Occipital lobe (tissue), 3 donors: ENCODE measurements at places on chromosomes 11 and 22.

- no peak for DNase-seq
Measured at GRCh38 chr11:120344302-120345004, 8.2 kb downstream of the ARHGEF12 start.

DNA sequence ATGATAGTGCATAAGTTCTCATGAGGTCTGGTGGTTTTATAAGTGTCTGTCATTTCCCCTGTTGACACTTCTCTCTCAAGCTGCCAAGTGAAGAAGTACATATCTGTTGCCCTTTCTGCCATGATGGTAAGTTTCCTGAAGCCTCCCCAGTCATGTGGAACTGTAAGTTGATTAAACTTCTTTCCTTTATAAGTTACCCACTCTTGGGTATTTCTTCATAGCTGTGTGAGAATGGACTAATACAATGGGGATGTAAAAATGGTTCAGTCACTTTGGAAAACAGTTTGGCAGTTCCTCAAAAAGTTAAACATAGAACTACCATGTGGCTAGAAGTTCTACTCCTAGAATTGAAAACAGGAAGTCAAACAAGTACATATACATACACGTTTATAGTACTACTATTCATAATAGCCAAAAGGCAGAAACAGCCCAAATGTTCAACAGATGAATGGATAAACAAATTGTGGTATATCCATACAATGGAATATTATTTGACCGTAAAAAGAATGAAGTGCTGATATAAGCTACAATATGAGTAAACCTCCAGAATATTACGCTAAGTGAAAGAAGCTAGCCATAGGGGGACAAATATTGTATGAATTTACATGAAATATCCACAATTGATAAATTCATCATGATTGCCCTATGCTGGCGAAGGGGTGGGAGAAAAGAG, 16.0 kb upstream of the DKK3 start:
- no peak for DNase-seq

DNA sequence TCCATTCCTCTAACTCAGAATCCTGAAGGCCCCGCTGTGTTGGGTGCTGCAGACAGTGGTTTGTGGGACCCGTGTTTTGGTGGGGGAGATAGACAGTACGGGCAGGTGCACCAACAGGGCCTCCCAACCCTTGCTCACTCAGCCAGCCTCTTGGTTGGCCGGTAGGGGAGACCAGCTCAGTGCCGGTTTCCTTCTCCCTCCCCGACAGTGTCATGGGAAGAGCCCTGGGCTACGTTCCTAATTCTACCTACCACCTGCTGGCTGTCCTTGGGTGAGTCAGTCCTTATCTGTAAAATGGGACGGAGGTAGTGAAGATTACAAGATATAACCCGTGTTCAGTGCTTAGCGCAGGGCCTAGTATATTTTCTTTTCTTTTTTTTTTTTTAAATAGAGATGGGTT, 5.9 kb downstream of the TMEM134 start:
- DNase-seq: no peak

- DNase-seq: no peak
Measured at GRCh38 chr11:6812390-6813005, 13.0 kb upstream of the OR6A2 start.

DNA sequence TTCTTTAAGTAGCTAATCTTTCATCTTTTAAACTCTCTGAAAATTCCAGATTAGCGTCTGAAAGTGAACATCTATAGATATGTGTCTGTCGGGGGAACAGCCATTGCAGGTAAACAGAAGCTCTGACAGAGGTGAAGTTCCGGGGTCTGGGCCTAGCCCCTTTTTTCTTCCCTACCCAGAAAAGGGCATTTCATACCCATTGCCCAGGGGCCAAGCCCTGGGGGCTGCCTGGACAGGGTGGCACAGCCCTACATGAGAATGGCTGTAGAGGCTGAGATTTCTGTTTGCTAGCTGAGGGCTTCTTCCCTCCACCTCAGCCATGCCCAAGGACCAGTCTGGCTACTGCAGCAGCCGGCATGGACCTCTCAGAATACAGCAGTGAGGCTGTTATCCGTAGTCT, 327.0 kb upstream of the PLET1 start:
- DNase-seq: no peak

- no peak for DNase-seq
Measured at GRCh38 chr22:47308886-47309285, 546.4 kb downstream of the TBC1D22A start.

DNA sequence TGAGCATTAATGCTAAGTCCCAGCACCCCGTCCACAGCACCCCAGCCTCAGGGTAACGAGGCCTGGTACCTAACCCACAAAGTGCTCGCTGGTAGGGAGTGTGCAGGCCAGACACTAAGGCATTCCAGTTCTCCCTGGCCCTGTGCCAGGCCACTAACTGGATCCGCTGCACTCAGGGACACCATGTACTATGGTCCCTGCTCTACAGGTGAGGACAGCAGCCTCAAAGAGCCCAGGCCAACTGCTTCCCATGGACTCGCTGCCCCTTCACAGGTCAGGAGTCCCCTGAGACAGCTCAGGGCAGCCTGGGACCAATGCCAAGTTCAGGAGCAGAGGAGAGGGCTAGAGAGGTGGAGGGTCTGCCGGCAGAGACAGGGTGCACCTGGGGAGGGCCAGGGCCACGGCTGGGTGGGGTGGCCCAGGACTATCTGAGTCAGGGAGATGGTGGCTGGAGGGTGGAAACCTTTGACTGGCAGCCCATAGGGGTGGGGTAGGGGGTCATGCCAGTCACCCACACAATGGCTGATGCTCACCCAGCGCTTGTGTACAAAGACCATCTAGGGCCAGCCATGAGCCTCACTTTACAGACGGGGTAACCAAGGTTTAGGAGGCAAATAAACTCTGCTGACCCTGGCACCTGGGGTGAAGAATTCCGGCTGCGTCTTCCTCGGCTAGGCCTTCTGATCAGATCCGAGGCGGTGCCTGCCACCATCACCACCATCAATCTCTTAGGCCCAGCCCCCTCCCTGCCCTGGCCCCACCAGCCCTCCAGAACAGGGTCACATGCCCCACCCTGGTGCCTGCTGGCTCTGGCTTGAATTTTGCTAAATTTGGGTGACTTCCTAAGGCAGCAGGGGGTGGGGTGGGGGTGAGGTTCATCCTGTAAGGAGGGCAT, 5.6 kb downstream of the OSBPL5 start:
- no peak for DNase-seq

DNA sequence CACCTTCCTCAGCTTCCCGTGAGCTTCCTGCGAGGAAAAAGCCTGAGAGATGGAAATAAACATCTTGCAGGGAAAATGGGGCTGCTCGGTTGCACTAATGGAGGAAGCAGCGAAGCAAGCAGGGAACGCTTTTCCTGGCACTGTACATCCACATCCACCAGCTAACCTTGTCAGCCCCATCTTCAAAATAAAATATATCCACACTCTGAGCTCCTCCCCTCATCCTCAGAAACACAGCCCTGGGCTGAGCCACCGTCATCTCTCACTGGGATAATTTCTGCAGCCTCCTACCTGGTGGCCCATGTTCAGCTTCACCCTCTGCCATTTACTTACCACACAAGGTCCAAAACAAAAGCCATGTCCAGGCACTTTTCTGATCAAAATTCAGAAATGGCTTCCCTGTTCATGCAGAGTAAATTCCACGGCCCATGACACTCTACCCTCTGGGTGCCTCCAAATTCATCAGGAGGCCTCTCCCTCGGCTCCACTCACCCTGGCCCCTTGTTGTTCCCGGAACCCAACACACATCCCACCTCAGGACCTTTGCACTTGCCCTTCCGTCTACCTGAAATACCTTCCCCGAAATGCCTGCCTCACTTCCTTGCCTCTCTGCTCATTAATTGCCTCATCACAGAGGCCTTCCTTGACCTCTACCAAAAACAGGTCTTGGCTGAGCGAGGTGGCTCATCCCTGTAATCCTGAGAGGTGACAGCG, 13.0 kb downstream of the C11orf86 start:
- no peak for DNase-seq

GRCh38 chr11:3041699-3042441, 15.4 kb downstream of the CARS1 start:
- DNase-seq: no peak

DNA sequence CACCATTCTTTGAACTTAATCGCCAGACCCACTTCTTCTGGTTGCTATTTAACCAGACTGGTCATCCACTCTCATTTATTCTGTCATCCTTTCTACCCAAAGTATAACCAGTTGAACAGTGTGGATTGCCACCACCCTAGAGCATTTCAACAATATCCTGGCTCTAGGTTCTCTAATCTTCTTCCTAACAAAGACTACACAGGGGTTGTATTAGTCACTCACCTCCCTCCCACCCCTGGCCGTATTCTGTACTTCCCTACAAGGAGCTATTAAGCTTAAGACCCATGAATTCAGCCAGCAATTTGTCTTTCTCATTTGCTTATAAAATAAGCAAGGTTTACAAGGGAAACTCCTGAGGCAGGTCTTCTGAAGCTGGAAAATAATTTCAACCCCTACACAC, 46.9 kb upstream of the CEP126 start:
- DNase-seq: no peak

GRCh38 chr22:26671317-26672059, 14.1 kb downstream of the MIAT start:
- DNase-seq: no peak

- DNase-seq: no peak
Measured at GRCh38 chr11:125062218-125062930, 731 bp upstream of the SLC37A2 start.

DNA sequence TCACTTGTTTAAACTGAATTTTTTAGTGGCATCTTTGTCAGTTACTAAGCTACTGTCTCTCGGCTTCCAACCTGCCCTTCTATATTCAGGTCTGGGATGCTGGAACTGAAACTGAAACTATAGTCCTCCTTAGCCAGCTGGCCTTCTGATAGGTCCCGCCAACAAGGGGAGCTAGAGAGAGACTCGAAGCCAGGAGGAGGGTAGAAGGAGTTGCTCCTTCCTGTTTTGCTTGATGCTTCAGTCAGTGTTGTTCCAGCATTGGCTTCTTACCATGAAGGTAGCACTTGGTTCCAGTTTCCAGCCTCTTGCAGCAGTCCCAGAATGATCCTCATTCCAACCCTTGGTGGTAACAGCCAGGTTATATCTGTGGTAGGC, 32.9 kb upstream of the HORMAD2 start:
- no peak for DNase-seq

- no peak for DNase-seq
Measured at GRCh38 chr11:101863361-101863760, 51.4 kb upstream of the CEP126 start.

DNA sequence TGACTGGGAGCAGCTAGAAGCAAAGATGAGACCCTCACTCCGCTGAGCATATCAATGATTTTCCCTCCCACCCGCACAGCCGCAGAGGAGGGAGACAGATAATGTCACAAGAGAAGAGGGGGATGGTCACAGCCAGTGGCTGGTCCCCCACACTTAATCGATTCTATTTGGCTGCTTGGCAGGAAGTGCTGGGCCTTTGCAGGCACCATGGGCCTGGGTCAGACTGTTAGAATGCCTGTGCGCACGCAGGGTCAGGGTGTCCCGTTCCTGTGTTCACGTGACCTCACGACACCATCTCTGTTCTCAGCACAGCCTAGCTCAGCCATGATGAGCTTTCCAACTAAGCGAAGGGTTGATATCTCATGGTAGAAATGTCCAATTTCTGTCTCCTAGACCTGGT, 107.0 kb downstream of the MYO18B start:
- DNase-seq: no peak

GRCh38 chr11:1070594-1071462, 3.8 kb upstream of the MUC2 start:
- no peak for DNase-seq

- no peak for DNase-seq
Measured at GRCh38 chr11:73800276-73800806, 12.7 kb downstream of the MRPL48 start.

GRCh38 chr22:24845041-24845898, 39.3 kb downstream of the SGSM1 start:
- DNase-seq: no peak

DNA sequence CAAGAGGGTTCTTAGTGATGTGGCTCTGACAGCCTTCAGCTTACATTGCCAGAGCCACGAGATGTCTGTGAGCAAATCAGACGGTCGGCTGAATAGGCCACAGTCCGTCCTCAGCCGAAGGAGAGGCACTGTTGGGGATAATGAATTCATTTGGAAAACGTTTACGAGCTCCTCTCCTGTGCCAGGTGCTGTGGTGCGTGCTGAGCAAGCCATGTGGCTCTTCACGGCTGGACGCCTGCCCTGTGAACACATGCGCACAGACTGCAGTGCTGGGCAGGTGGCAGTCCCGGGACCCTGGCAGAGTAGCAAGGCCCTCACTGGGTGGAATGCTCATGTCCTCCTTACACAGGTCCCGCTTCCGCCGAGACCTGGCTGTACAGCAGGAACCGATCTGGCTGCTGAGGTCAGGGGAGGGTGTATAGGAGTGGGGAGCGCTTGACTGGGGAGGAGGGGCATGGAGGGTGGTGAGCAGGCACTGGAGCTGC, 6.8 kb downstream of the TBC1D22A start:
- DNase-seq: no peak

DNA sequence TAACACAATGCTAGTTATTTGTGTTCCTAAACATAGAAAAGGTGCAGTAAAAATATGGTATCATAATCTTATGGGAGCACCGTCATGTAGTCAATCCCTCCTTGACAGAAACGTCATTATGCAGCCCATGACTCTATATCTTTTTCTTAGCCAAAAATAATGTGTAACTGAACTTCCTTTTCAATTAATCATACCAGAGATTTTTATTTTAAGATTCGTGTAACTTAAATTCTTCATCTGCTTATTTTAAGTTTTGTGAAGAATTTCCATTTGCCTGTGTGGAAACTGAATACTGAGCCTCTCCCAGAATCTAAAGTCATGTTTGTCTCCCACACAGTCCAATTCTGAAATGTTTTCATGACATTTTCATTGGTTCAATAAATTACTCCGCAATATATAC, 699.1 kb downstream of the KCNA4 start:
- no peak for DNase-seq

GRCh38 chr11:113572136-113572735, 97.0 kb upstream of the DRD2 start:
- no peak for DNase-seq
